ENCODE measurements at places on chromosomes 12 and 14.

GRCh38 chr12:110337912-110338710 is 57.1 kb downstream of the ATP2A2 start:
- no peak for DNase-seq

GRCh38 chr12:85644508-85644907 is 191.7 kb downstream of the RASSF9 start:
- DNase-seq: no peak

DNA sequence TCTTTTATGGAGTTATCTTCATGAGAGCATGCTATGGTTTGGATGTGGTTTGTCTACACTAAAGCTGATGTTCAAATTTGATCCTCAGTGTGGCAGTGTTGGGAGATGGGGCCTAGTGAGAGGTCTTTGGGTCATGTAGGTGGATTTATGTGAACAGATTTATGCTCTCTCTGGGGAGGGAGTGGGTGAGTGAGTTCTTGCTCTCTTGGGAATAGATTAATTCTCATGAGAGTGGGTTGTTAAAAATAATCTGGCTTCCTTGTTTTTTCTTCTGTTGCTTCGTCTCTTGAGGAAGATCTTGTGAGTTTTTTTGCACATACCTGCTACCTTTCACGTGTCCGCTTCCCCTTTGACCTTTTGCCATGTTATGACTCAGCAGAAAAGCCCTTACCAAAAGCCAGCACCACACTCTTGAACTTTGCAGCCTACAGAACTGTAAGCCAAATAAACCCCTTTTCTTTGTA is 20.5 kb downstream of the DERA start:
- no peak for DNase-seq

DNA sequence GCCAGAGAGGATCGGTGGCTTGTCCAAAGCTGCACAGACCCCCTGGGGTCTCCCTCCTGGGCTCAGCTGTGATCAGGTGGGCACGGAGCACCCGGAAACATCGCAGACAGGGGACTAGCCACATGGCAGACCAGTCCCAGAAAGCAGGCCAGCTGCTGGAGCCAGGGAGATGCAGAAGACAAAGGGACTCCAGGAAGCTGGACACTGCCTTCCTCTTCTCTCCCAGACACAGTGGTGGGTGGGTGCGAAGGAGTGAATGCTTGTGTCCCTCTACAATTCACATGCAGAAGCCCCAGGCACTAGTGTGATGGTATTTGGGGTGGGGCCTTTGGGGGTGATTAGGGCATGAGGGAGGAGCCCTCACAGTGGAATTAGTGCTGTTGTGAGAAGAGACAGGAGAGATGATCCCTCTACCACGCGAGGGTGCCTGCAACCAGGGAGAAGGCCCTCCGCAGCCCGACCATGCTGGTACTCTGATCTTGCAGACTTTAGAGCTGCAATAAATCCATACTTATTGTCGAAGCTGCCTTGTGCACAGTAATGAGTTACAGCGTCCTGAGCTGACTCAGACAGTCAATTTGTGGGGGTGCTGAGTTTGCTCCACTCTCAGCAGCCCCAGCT is 95.2 kb downstream of the CALM1 start:
- DNase-seq: no peak
